T-helper 17 cell (primary cell): ENCODE measurements at places on chromosomes 2 and 18.
A peak's percentile ranks its signal among the peaks of the same experiment; 100 is the strongest.

- DNase-seq = no peak
- peak overlapping the region; percentile 99 for H3K27ac ChIP-seq
- no peaks in the 10 kb centered on the region for H3K27me3 ChIP-seq
- peak overlapping the region; percentile 84 for H3K4me3 ChIP-seq
Measured at GRCh38 chr18:13267431-13267873, 48.9 kb downstream of the LDLRAD4 start.

DNA sequence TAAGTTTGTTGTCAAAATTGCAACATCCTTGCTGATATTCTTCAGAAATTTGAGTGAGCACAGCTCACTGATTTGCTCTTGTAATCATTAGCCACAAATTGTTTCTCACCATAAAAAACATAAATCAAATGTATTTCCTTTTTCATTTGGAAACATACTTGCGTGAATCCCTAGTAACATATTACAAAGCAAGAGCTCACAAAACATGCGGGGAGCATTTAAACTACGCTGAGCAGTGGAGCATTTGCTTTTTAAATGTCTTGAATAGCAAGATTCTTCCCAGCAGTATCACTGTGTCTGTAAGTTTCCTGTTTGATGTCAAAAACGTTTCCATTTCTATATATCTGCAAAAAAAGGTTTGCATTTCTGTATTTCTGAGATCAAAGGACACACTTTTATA, 788.3 kb upstream of the SALL3 start:
- H3K4me1 ChIP-seq = no peaks in the 10 kb centered on the region
- no peak for DNase-seq
- no peak overlapping the region for H3K27ac ChIP-seq
- H3K27me3 ChIP-seq = no peaks in the 10 kb centered on the region
- no peak overlapping the region for H3K4me3 ChIP-seq
- no peaks in the 10 kb centered on the region for H3K36me3 ChIP-seq

DNA sequence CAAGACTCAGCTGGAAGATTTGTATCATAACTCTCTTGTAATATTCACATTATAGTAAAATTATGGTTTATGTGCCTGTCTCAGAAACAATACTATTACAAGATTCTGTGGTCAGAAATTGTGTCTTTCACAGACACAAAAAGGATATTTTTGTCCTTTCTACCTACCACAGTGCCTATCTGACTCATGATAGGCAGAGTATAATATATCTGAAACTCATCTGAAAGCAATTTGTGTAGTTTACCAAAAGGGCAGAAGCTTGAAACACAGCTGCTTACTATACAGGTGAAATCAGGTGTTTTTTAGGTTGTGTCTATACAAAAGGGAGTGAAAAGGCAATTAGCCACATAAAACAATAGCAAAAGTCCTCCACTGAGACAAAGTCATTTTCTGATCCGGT, 10.9 kb downstream of the TMEM200C start:
- H3K4me1 ChIP-seq = no peaks in the 10 kb centered on the region
- peaks cover 23% of the 10 kb centered on the region for H3K27me3 ChIP-seq
- no peaks in the 10 kb centered on the region for H3K36me3 ChIP-seq
- no peak overlapping the region for H3K4me3 ChIP-seq
- no peak for DNase-seq
- no peak overlapping the region for H3K27ac ChIP-seq

GRCh38 chr2:71659868-71660518, 206.6 kb downstream of the DYSF start:
- H3K4me3 ChIP-seq = no peak overlapping the region
- no peaks in the 10 kb centered on the region for H3K4me1 ChIP-seq
- no peaks in the 10 kb centered on the region for H3K27me3 ChIP-seq

- H3K4me3 ChIP-seq = no peak overlapping the region
- no peak overlapping the region for H3K27ac ChIP-seq
- peaks cover 12% of the 10 kb centered on the region for H3K27me3 ChIP-seq
- no peaks in the 10 kb centered on the region for H3K36me3 ChIP-seq
- DNase-seq = no peak
Measured at GRCh38 chr2:36395866-36396265, 40.3 kb downstream of the CRIM1 start.

- no peaks in the 10 kb centered on the region for H3K36me3 ChIP-seq
- H3K27me3 ChIP-seq = peaks cover 10% of the 10 kb centered on the region
- H3K4me1 ChIP-seq = peaks cover 3% of the 10 kb centered on the region
Measured at GRCh38 chr2:444937-445884, 157.3 kb upstream of the ALKAL2 start.
